ENCODE measurements at places on chromosomes 6 and 20. TPM values are rescaled to one million over a fixed set of nuclear protein-coding genes. Genes with fewer than 3 reads are reported as not detected.

Gene RRBP1
- total RNA-seq: 144 TPM

Gene TGIF2
- 21.7 TPM for total RNA-seq

Gene GPR6
- total RNA-seq: 0.41 TPM

Gene PKIB
- total RNA-seq: 7.1 TPM

Gene TMC2
- total RNA-seq: not detected

Gene POM121L2
- not detected for total RNA-seq

Gene SPTLC3
- 15.8 TPM for total RNA-seq

Gene ASIP
- not detected for total RNA-seq

Gene UST
- 15.0 TPM for total RNA-seq

Gene PRR18
- total RNA-seq: 0.10 TPM

Gene MCHR2
- not detected for total RNA-seq

Gene TINAG
- total RNA-seq: not detected

Gene MUCL3
- total RNA-seq: not detected

Gene FOXC1
- total RNA-seq: 9.1 TPM

Gene PSMB8
- total RNA-seq: 8.5 TPM

Gene TAF8
- total RNA-seq: 18.8 TPM

Gene SLC17A9
- 2.3 TPM for total RNA-seq

Gene CNR1
- total RNA-seq: 0.51 TPM

Gene DDX27
- 28.7 TPM for total RNA-seq

Gene MOG
- not detected for total RNA-seq

Gene RBBP8NL
- 1.0 TPM for total RNA-seq

Gene LIN28B
- 0.21 TPM for total RNA-seq

Gene FNDC11
- 0.10 TPM for total RNA-seq

Gene BHLHE23
- total RNA-seq: not detected

Gene TRIM15
- not detected for total RNA-seq

Gene FRS3
- total RNA-seq: 2.4 TPM

Gene COL20A1
- 6.2 TPM for total RNA-seq

Gene TFEB
- total RNA-seq: 30.7 TPM

Gene NDRG3
- total RNA-seq: 17.1 TPM

Gene PAK5
- total RNA-seq: 0.10 TPM

Gene PSORS1C1
- 0.41 TPM for total RNA-seq

Gene PNPLA1
- not detected for total RNA-seq

Gene EYA4
- 31.4 TPM for total RNA-seq

Gene DSN1
- total RNA-seq: 10.7 TPM

Gene SLC22A3
- 41.6 TPM for total RNA-seq

Gene TRIM10
- 1.0 TPM for total RNA-seq

Gene LAMA2
- 320 TPM for total RNA-seq

Gene COQ3
- total RNA-seq: 10.9 TPM

Gene TMEM244
- 2.3 TPM for total RNA-seq

Gene LSM2
- total RNA-seq: 20.8 TPM

Gene CPNE5
- 8.7 TPM for total RNA-seq

Gene RUNX2
- 1.7 TPM for total RNA-seq

Gene CARMIL1
- total RNA-seq: 14.0 TPM

Gene CALHM6
- total RNA-seq: not detected

Gene LYRM4
- 8.3 TPM for total RNA-seq

Gene ARMC12
- total RNA-seq: 0.31 TPM

Gene TPBG
- total RNA-seq: 16.6 TPM

Gene ANKRD66
- 0.31 TPM for total RNA-seq

Gene EFCAB8
- 2.3 TPM for total RNA-seq

Gene NRSN1
- total RNA-seq: 0.51 TPM

Gene MLIP
- total RNA-seq: 51.3 TPM

Gene RRAGD
- total RNA-seq: 72.8 TPM

Gene TAF11
- 37.2 TPM for total RNA-seq

Gene TUBB2B
- total RNA-seq: 87.5 TPM

Gene ANGPT4
- total RNA-seq: not detected

Data from tongue (tissue), 3 donors.